ENCODE measurements at places on chromosomes 4 and X.
A peak's percentile ranks its signal among the peaks of the same experiment; 100 is the strongest.

GRCh38 chr4:8555716-8556115 lies 24.5 kb upstream of the GPR78 start:
- DNase-seq, result no peak

DNA sequence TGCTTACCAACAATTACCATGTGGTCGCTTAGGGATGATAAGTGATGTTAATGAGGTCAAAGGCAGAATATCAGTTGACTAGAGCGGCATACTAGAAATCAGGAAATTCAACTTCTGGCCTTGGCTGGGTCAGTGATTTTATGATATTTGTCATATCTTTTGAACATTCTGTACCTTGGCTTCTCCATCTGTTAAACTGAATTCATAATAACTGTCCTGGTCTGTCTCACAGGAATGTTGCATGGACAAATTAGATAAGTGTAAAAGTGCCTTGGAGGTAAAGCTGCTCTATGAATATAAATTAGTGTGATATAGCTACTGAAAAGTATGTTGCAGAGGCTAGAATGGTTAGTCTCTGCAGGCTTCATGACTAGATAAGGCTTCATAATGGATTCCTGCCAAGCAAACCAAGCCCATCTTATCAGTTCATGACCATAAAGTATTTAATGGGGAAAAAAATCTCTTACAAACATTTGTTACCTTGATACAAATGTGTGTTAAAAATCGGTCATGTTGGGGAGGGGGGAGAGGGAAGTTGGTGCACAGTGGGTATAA lies 104.6 kb upstream of the BMPR1B start:
- DNase-seq, result no peak

DNA sequence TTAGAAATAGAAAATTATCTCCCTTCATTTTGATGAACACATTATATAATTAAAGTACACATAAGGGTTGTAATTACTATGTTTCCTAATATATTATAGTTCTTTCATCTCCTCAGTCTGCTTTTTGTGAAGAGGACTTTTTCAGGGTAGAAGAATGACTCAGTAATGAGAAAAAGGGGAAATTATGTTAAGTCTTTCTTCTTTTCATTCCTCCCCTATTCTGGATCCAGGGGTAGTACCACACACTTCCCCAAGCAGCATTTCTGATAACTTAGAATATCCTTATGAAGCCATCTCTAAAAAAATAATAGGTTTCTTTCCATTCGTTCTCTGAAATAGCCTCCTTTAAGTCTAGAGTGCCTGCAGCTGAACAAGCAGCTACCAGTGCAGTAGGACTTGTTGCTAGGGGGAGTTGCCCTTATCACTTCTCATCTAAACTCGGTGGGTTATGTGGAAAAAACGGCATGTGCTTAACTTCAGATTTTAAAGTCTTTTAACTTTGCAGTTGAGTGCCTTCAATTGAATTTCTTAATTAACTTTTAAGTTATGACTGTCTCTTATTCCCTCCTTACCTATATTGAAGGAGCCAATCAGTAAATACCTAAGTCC lies 184.8 kb downstream of the ARHGAP24 start:
- no peak for DNase-seq

DNA sequence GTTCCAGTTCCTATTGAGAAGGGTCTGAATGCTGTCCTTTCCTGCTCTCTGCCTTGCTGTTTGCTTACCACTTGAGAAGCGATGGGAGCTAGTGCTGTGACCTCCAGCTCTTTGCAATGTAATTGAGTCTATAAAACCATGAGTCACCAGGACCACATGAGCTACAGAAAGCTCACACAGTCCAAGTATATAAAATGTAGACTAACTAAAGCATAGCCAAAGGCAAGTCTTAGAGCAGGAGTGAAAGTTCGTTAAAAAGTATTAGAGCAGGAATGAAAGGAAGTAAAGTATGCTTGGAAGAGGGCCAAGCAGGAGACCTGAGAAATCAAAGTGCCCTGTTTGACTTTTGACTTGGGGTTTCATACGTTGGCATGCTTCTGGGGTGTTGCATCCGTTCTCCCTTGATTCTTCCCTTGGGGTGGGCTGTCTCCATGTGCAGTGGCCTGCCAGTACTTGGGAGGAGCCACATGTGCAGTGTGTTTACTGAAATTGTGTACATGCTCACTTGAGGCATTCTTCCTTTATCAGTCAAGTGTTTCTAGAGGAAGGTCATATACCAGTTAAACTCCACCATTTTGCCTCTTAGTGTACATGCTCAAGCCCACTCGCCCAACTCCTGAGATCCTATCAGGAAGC lies 71.3 kb upstream of the KIT start:
- no peak for DNase-seq

DNA sequence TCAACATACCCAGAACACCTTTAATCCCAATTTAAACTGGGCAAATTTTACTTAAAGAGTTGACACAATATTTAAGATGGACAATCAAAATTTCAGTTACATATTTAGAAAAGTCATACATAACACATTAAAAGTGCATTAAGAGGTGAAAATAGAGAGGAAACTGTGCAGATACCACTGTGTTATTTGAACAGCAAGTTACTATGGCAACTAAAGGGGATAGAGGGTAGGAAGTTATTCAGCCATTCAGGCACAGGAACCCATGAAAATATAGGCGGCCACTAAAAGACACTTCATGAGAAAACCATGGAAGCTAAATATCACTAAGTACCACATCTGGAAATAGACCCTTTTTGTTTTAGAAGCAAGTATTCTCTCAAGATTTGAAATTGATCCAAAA lies 75.1 kb downstream of the PDGFC start:
- DNase-seq, result no peak

GRCh38 chr4:101282076-101282844 lies 65.1 kb downstream of the PPP3CA start:
- no peak for DNase-seq

GRCh38 chr4:6641164-6641970 lies 882 bp downstream of the MRFAP1 start:
- DNase-seq, result no peak

GRCh38 chr4:57103051-57103450 lies 7.1 kb downstream of the IGFBP7 start:
- DNase-seq, result no peak

DNA sequence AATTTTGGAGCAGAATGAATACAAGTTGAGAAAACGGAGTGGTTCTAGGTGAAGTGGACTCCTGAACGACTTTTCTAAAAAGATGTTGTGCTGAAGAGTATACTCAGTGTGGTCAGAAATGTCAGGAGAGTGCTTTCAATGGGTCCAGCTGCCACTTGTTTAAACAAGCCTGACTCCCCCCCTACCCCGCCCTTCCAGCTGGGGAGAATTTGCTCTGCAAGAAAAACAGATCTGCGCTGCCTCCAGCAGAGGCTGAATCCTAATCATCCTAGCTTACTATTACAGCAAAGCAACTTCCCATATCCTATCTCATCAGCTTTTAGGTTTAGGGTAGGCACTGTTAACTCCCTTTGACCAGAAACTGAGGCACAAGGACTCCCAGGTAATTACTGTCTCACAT lies 1.9 kb downstream of the MAP3K15 start:
- no peak for DNase-seq

DNA sequence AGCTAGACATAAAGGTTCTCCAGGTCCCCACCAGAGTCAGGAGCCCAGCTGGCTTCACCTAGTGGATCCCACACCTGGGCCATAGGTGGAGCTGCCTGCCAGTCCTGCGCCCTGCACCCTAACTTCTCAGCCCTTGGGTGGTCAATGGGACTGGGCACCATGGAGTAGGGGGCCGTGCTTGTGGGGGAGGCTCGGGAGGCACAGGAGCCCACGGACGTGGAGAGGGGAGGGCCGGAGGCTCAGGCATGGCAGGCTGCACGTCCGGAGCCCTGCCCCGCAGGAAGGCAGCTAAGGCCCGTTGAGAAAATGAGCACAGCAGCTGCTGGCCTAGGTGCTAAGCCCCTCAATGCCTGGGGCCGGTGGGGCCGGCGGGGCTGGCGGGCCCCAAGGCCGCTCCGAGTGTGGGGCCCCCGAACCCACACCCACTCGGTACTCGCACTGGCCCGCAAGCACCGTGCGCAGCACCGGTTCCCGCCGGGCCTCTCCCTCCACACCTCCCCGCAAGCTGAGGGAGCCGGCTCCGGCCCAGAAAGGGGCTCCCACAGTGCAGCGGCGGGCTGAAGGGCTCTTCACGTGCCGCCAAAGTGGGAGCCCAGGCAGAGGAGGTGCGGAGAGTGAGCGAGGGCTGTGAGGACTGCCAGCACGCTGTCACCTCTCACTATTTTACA lies 291.1 kb downstream of the KLHL4 start:
- no peak for DNase-seq

DNA sequence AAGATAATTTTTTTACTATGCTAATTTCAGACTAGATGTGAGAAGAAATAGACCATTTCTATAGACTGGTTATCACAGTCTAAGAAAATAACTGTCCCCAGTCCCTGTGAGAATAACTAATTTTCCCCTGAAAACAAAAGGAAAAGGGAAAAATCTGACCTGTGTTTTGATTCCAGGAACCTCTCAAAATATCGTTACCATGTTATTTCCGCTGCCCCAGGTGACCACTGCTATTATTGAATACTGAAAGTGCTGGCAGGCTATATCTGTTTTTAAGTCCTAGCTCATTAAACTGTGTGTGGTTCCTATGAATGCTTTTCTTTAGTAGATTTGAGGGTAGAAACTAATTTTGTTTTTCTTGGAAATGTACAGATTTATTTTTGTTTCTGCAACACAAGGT lies 83.6 kb downstream of the GAB1 start:
- DNase-seq, result no peak

- DNase-seq, result no peak
Observed at GRCh38 chr4:118676128-118676527, 9.1 kb upstream of the METTL14 start.

GRCh38 chrX:41912923-41913322 lies 10.4 kb downstream of the CASK start:
- DNase-seq, result no peak

- no peak for DNase-seq
Observed at GRCh38 chr4:14848229-14848628, 154.1 kb upstream of the CPEB2 start.

GRCh38 chrX:153526042-153526441 lies 8.6 kb downstream of the ATP2B3 start:
- no peak for DNase-seq

DNA sequence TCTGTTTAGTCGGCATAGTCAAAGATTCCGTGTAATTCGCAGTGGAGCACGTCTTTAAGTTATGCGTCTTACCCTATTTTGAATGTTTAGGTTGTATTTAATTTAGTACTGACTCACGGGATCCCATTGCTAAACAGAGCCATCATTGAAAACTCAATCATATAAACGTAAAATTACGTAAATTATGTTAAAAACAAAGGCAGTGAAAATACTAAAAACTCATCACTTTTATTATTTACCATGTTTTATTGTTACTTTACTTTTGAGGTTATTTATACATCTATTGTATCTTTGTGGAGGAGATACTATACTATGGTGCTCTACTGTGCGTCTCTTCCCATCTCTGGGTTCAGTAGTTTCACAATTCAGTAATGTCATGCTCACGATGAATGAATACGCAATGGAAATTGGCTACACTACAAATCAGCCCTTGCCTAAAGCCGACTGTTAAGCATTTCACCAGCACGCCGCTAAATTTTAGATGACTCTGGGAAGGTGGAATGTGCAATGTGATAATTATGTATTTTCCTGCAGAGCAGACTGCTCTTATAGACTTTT lies 944 bp downstream of the FUNDC2 start:
- peak; percentile 8 for DNase-seq

- DNase-seq, result no peak
Observed at GRCh38 chr4:182914357-182914756, 2.8 kb downstream of the DCTD start.

DNA sequence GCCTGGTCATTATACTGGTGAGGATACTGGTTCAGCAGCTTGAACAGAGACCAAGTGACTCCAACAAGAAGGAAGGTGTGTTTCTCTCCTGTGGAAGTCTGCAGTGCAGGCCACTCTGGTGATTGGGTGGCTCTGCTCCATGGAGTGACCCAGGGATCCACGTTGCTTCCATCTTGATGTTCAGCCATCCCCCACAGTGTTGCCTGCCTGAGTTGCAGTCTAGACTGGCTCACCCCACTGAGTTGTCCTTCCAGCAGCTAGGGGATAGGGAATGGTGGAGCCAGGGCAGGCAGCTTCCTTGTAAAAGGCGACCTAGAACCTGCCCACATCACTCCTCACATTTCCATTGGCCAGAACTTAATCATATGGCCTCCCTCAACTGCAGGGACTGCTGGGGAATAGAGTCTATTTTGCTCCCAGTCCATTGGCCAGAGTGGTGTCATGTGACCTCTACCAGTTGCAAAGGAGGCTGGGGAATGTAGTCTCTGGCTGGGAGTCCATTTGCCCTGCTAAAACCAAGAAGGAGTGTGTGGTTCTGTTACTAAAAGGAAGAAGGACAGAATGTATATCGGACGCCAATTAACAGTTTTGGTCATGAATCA lies 8.0 kb downstream of the MAN2B2 start:
- no peak for DNase-seq

DNA sequence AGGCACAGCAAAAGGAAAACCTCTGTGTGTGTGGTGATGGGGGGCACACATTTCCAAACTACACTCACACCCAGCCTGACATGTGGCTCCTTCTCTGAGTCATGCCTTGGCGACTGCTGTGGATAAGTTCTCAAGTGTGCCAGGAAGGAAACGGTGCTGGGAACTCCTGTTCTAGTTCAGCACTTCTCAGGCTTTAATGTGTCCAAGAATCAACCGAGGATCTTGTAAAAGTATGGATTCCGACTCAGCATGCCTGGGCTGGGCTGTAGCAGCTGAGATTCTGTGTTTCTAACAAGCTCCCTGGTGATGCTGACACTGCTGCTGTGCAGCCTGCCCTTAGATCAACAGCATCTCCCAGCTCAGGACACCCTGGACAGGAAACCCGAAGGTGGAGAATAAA lies 20.2 kb downstream of the CLNK start:
- DNase-seq, result no peak

GRCh38 chr4:166435449-166435848 lies 562.4 kb downstream of the TLL1 start:
- no peak for DNase-seq

GRCh38 chrX:124954402-124954801 lies 365.3 kb upstream of the TEX13C start:
- DNase-seq, result no peak

DNA sequence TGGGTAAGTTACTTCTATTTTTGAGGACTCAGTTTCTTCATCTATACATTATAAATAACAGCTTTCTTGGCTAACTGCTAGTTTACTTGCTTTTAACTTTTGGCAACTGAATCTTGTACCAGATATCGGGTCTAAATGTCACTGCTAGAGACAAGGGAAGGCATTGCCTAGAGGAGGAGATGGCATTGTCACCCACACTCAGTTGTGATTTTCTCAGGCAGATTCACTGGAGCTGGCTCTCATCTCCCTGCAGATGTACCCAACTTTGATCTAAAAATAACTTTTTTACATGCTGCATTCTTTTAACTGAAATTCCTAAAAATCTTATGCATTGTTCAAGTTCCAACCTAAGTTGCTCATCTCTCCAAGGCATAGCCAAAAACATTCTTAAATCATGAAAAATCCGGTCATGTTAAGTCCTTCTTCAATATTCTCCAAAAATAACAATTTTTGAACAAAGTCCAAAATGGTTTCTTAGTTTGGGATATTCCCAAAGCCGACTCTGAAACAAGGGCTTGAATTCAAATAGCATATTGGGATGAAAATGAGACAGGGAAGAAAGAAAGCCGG lies 469.0 kb upstream of the BOD1L1 start:
- DNase-seq, result no peak

All from right renal cortex interstitium (tissue), 3 donors.